ENCODE measurements at places on chromosomes 3 and 15. TPM values are rescaled to one million over a fixed set of nuclear protein-coding genes. Genes with fewer than 3 reads are reported as not detected.

The CYFIP1 gene
- 95.8 TPM for polyA plus RNA-seq

- DNase-seq = no peak
Observed at GRCh38 chr3:20701641-20702040, 515.6 kb upstream of the SGO1 start.

The HHLA2 gene
- polyA plus RNA-seq = 21.9 TPM

The FMN1 gene
- 19.9 TPM for polyA plus RNA-seq

DNA sequence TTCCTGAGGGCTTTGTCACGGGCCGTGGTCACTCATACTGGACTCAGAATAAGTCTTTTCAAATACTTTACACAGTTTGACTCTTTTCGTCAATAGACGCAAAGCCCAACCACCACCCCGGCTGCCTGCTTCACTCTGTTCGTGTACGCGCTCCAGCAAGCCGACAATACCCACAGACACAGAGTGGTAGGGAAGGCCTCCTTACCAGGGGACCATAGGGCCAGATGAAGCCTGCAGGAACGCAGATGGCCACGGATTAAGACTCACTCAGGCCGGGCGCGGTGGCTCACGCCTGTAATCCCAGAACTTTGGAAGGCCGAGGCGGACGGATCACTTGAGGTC is 29.7 kb downstream of the EFCAB12 start:
- DNase-seq = no peak

The C15orf62 gene
- polyA plus RNA-seq = 3.1 TPM
